ENCODE measurements at places on chromosomes 1 and 21.

DNA sequence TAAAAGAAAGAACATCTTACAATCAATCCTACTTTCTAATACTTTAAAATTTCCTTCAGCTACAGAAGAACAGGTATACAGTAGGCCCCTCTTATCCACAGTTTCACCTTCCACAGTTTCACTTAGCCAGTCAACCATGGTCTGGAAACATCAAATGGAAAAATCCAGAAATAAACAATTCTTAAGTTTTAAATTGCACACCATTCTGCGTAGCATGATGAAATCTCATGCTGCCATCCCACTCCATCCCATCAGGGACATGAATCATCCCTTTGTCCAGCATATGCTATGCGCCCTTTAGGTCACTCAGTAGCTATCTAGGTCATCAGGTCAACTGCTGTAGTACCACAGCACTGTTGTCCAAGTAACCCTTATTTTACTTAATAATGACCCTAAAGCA lies 67.7 kb downstream of the HSF2BP start:
- no peak for DNase-seq

DNA sequence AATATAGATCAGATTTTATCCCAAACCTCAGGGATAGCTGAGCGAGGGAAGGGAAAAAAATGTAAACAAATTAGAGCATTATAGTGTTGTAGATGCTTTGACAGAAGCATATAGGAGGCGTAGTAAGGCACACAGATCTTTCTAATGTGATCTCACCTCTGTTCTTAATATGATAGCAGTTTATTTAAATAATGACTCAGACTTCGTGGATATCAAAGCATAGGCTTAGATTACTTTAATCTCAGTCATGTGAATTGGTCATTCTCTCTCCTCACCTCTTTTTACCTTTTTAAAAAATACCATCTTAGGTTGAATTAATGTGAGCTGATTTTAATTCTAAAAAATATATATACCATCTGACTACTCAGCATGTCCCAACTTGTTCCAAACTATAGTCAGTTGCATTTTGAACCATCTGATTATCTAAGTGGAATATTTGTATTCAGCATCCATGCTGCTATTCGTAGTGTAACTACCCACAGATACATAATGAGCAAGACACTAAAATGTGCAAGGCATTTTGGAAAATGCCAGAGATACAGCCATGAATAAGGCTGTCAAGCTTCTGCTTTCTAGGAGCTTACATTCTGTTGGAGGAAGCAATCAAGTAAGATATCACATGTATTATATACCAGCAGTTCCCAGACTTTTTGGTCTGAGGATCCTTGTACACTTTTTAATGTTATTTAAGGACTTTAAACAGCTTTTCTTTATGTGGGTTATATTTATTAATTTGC lies 76.7 kb downstream of the OSBPL9 start:
- no peak for DNase-seq

- DNase-seq = no peak
Observed at GRCh38 chr1:76225526-76225925, 151.0 kb downstream of the ST6GALNAC3 start.

- DNase-seq = no peak
Observed at GRCh38 chr1:211775170-211775569, 55.4 kb downstream of the LPGAT1 start.

DNA sequence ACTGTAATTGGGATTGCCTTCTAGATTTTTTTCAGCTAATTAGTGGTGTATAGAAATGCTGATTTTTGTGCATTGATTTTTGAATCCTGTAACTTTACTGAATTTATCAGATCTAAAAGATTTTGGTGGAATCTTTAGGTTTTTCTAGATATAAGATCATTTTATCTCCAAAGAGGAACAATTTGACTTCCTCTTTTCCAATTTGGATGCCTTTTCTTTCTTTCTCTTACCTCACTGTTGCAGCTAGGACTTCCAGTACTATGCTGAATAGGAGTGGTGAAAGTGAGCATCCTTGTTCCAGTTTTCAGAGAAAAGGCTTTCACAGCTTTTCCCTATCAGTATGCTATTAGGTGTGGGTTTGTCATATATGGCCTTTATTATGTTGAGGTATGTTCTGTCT lies 53.6 kb downstream of the TESK2 start:
- DNase-seq = no peak

- no peak for DNase-seq
Observed at GRCh38 chr1:243343970-243344937, 88.4 kb downstream of the SDCCAG8 start.

DNA sequence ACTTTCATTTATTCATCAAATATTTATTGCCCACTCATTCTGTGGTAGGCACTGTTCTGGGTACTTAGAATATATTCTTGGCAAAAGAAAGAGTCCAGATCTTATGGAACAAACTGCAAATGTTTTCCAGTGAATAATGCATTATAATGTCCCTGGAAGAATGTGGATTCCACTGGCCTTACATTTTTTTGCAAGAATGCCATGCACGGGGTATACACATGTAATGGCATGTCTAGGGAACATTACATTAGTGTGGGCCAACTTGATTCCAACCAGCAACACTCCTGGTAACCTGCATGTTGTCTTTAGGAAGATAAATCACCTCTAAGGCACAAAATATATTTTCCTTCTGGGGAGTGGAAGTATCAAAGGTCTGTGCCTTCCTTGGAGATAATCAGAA lies 33.0 kb upstream of the IFI44L start:
- no peak for DNase-seq

DNA sequence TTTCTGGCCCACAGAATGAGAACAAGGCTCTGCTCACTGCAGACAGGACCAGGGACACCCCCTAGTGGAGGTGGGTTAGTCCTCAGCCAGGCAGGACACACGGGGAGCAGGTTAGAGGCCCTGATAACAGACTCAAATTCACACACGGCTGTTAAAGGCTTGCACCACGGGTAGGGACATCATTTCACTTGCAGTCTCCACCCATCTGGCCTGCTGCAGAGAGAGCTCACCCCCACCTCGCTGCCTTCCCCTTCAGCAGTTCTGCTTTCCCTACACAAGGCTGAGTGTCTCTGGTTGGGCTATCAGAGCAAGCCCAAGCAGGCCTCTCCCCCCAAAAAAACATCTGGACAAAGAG lies 20.6 kb downstream of the MEF2D start:
- no peak for DNase-seq

DNA sequence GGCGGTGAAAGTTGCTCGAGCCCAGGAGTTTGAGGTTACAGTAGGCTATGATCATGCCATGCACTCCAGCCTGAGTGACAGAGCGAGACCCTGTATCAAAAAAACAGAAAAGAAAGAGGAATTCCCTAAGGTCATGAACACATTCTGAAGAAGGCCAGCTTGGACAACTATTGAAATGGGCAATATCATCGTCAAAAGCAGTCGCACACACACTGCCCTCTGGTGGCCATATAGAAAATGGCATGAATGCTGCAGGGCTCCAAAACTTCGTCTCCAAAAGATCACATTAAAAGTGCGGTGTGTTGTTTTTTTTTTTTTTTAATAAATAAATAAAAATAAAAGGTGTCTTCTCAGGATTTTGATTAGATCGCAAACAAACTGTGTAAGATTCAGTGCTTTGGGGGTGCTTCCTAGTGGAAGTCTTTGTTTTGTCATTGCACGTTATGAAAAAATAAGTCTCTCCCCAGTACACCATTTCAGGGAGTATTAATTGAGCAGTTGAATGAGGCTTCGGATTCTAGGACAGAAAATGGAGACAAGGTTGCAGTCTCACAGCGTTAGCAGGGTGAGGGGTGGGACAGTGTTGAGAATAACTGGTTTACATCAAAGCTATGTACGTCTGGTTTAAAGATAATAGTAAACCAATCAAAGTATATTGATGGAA lies 87.5 kb upstream of the FMN2 start:
- no peak for DNase-seq

Data from stimulated activated CD4-positive, alpha-beta T cell treated with anti-CD3 and anti-CD28 coated beads, Interleukin-4, amount 100 ng/mL, for 1 hour (primary cell).